CD4-positive, alpha-beta T cell (primary cell): ENCODE measurements at places on chromosomes 6 and 20. TPM values are rescaled to one million over a fixed set of nuclear protein-coding genes. Genes with fewer than 3 reads are reported as not detected.
A peak's percentile ranks its signal among the peaks of the same experiment; 100 is the strongest.

GRCh38 chr20:17502105-17502504, 29.1 kb downstream of the BFSP1 start:
- DNase-seq = no peak

DNA sequence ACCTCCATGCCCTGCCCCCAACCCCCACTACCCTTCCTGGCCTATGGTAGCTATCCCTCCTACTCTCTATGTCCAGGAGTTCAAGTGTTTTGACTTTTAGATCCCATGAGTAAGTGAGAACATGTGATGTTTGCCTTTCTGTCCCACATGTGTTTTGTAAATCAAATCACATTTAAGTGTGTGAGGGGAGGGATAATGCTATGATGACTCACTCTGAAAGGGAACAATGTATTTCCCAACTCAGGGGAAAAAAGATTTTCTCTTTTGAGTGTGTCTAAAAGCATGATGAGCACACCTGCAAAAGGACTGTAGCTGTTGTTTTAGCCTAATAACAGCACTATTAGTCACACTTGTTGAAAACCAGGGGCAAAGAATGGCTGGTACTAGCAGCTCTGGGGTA, 193.7 kb downstream of the GJA10 start:
- DNase-seq = no peak

- no peak for DNase-seq
Observed at GRCh38 chr20:62876902-62877816, 15.5 kb upstream of the TCFL5 start.

- no peak for DNase-seq
Observed at GRCh38 chr20:4885877-4886276, 115.4 kb downstream of the SLC23A2 start.

DNA sequence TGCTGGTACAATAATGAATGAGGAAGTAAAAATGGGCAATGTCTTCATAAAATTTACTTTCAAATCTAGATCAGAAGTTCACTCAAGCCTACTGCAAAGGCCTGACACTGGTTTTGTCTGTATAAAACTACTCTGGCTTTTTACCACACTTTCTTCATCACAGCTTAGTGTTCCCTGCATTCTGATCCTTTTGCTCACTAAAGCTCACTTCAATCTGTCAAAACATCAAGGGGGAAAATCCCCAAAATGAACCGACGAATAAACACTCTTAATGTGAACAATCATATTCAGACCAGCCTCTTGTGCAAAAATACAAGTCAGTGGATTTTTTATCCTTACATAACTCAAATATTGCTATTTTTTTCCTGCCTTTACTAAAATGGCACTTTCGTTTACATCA, 98.5 kb downstream of the PRDM1 start:
- no peak for DNase-seq

GRCh38 chr6:37624121-37624520, 73.6 kb downstream of the MDGA1 start:
- DNase-seq = no peak

DNA sequence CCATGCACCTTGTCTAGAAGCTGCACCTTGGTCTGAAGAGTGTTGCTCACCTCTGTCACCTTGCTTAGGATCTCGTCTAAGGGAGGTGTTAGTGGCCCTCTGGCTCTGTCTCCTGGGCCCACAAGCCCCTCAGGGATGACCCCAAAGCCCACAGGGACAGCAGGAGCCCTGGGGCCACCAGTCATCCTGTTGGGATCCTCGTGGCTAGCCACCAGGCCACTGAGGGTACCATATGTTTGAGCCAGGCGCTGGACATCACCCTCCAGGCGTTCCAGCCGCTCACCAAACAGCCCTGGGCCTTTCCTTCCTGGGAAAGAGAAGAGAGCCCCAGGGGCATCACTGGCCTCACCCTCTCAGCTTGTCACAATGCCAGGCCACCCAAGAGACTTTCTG, 3.9 kb downstream of the EMILIN3 start:
- DNase-seq = no peak

DNA sequence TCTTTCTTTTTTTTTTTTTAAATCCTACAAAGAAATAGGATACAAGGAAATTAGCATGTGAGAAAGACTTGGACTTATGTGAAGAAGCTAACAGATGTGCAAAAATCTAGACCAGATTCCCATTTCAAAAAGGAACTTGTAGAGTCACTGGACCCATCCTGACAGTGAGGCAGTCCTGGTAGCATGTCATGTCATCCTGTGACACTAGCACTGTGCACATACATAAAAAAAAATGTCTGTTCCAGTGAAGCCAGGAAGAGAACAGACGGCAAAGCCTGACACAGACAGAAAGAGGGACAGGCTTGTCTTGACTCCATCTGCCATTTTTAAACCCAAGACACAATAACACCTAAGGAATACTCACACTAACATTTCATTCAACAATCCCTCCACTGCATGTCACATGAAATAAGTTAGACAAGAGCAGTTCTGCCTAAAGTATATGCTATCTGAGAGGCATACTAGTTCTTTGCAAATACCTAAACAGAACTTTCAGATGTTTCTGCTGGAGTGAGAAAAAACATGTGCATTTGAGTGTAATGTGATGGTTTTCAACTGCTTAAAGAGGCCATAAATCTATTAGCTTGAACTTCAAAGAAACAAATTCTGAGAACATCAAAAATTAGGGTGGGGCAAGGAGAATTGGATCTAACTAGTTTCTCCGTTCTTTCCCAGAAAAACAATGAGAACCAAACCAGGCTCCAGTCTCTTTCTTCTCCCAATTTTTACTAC, 159.6 kb downstream of the BACH2 start:
- DNase-seq = no peak

DNA sequence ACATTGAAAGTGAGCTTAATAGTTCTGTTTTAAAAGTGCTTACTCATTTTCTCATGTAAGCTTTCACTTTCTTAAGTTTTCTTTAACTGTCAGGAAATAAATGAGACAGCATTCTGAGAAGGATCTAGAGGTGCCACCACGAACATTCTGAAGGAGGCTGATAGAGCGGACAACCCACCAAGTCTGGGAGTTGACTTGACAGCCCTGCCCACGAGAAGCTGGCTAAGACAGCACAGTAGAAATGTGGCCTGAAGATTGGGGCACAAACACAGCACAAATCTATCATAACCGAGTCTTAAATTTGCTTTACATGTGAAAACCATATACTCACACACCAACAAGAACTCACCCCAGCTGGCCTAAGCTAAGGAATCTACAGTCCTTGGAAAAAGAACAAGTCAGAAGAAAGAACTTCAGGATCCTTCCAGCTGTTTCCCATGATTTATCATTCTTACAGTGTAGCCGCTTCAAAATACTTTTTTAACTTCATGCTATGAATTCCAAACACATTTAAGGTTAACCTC, 144.2 kb upstream of the TNFAIP3 start:
- DNase-seq = no peak

GRCh38 chr6:148293181-148293995, 49.2 kb upstream of the SASH1 start:
- DNase-seq = no peak

DNA sequence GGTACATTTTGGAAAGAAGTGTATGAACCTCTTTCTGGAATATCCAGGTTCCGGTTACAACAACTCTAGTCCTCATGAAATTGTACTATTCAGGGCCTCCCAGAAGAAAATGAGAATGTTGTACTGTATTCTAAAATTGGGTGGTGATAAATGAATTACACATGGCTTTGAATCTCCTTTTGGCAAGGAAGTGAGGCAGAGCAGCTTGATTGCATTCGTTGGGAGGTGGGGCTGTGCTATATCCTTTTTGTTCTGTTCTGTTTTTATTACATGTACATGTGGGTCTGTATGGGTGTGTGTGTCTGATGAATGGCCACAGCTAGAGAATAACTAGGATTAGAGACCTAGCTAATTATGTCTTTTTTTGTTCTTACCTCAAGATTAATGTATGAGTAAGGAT, 37.8 kb upstream of the SNRPB2 start:
- no peak for DNase-seq

DNA sequence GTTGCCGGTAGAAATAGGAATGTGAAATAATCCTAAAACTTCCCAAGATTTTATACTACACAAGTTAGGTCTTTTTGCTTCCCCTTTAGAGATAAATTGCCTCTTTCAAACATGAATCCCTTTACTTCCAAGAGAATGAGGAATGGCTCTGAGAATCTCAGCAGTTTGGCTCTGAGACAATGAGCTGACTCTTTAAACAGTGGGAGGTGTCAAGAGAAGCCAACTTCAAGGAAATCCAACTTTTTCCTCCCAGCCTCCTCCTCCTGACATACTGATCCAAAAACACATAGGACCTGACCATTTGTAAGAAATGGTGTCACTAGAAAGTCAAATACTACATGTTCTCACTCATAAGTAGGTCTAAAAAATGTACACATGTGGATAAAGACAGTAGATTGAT, 154.2 kb downstream of the ALDH8A1 start:
- DNase-seq = no peak

DNA sequence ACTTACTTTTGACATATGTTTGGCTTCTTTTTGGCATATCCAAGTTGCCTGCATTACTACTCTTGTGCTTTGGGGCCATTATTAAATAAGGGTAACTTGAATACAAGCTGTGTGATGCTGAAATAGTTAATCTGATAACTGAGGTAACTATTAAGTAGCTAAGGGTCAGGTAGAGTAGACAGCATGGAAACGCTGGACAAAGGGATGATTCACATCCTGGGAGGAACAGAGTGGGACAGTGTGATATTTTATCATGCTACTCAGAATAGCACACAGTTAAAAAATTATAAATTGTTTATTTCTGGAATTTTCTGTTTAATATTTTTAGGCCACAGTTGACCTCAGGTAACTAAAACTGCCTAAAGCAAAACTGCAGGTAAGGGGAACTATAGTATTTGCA, 483.9 kb downstream of the RFPL4B start:
- DNase-seq = no peak

DNA sequence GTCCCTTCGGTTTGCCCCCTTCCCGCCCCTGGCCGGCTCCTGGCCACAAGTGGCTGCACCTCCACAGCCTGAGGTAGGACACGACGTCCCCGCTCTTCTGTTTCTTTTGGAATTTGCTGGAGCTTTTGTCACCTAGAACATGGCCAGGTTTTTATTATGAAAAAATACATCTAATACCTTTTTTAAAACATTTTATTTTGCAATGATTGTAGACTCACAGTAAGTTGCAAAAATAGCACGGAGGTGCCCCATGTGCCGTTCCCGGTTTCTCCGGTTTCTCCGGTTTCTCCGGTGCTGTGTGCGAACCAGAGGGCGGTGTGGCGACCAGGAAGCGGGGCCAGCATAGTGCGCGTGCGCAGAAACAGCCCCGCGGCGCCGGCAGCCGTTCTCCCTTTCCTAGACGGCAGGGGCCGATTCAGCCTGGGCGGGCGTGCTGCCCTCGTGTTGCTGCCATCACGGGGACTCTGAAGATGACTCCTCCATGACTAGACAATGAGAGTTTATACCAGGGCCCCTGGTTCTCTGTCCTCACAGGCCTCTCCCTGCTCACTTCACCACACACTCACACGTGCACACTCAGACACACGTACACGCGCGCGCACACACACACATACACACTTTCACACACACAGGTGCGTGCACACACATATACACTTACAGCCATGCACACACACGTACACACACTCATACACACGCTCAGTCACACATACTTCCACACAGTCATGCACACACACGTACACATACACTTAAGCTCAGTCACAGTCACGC, 102.1 kb downstream of the TMEM242 start:
- peak; percentile 77 for DNase-seq

DNA sequence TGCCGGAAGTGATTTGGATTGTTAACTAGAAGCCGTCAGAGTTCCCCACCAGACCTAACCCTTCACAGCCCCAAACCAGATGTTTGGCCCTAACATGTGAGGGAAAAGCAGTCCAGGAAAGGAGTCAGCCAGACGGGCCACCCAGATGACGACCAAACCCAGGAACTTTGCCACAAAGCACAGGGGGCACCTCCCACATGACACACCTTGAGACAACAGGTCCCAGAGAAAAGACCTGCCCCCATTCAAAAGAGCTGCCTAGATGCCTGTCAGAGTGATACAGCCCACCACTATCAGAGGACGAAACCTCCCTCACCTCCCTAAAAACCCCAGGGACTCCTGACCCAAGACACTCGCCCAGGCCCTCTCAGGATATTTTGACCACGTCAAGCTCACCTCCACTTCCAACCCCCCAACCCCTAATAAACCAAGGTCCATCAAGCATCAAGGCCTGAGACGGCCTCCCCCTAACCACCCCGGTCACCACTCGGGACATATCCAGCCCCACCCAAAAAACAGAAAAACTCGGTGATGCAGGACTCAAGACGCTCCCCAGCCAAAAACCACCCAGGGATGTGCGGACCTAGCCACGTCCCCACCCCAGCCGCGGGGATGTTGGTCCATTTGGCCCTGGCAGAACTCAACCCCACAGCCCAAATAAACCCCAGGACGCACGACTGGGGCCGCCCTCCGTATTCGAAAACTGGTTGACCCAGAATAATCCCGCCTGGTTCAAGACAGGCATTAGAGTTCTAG, 662 bp downstream of the ZNF343 start:
- no peak for DNase-seq

DNA sequence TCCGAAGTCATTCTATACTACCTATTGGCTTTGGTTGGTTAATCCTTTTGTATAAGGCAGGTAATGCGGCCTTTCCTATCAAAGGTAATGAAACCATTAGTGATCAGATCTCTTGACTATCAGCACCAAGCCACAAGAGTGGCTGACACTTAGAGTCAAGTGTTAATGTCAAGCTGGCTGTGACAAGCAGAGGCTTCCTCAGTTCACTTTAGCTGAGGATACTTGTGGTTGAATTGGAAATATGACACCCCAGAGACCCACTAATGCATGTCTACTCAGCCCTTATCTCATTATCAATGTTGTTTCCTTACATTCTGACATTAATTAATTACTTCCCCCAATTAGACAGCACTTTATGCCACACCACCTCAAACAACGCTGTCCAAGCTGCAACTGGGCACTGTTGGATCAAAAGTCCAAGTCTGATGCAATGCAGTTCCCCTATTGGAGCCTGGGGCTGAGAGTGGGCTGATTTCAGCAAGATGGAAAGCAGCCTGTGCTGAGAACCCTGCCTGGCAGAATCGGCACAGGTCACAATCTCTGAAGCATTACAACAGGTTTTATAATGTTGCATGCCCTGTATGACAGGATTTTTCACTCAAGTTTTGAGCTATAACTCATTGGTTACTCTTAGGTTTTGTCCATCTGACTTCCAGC, 273.5 kb downstream of the COL12A1 start:
- DNase-seq = no peak

LY6G6C gene
- not detected for total RNA-seq

GABRR1 gene
- not detected for total RNA-seq

PRKN gene
- 5.2 TPM for total RNA-seq

SNAP25 gene
- total RNA-seq = not detected

PTPRK gene
- 8.4 TPM for total RNA-seq

IP6K3 gene
- total RNA-seq = not detected

PTCRA gene
- total RNA-seq = not detected

LY6G6F gene
- not detected for total RNA-seq

TAGAP gene
- total RNA-seq = 261 TPM

TAB2 gene
- total RNA-seq = 121 TPM

ENPP3 gene
- total RNA-seq = 0.34 TPM
